ENCODE measurements at places on chromosomes 4 and X.

- DNase-seq = no peak
Observed at GRCh38 chrX:133412665-133413064, 2.6 kb downstream of the GPC4 start.

DNA sequence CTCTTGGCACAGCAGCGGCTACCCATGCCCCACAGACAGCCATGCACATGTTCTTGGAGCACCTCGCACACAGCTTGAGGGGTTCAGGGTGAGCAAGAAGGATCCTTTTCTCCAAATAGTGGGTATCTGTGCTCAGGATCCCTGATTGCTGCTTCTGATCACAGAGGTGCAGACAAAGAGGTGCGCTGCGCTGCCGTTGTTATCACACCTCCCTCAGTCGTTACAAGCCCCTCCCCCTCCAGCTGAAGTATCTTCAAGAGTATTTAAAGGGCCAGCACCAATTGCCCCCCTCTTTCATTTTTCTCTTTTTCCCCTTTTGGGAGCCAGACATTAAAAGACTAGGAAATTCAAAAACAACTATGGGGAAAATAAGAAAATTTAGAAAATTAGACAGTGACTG lies 44.3 kb downstream of the NELFA start:
- DNase-seq = no peak

DNA sequence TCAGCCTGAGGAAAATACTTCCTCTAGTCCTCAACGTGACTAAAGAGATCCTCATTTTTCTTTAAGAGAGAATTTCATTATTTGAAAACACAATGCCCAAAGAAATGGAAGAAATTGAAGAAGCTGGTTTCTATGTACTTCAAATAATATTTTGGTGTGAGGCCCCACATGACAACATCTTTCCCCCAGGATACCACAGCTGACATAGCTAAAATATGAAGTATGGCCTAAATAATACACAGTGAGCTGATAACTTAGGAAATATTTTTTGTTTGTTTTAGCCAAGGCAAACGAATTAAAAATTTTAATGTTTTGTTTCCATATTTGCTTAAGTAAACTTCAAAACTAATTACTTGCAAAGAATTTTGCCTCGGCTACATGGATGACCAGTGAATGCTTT lies 149.2 kb downstream of the CBR4 start:
- DNase-seq = no peak

- DNase-seq = no peak
Observed at GRCh38 chrX:155068165-155068564, 2.8 kb downstream of the CMC4 start.

GRCh38 chr4:82710197-82710929 lies 88.2 kb downstream of the SCD5 start:
- no peak for DNase-seq

- DNase-seq = no peak
Observed at GRCh38 chr4:154562697-154563254, at the start of gene FGB. FGB (plus strand) TSS chr4:154563011; CDS start chr4:154563019, 8 bp downstream.

DNA sequence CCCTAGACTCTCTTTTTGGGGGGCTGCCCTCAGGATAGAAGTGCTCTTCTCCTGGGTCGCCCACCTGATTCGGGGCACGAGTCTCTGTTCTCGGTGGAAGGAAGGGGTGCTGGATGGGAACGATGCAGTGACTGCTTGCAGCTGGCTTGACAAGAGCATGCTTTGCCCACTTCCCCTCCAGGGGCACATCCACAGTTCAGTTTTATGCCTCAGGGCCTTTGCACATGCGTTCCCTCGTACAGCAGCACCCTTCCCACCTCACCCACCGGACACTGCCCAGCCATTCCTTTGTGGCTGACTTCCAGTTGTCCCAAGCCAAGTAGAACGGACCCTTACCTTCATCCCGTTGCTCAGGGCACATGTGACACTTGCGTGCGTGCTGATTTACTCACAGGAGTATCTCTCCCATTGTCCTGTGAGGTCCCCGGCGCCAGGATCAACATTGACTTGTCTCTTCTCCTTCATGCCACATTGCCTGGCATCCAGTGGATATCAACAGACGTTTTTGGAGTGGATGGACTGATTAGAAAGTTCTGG lies 60.0 kb downstream of the C4orf50 start:
- DNase-seq = no peak

DNA sequence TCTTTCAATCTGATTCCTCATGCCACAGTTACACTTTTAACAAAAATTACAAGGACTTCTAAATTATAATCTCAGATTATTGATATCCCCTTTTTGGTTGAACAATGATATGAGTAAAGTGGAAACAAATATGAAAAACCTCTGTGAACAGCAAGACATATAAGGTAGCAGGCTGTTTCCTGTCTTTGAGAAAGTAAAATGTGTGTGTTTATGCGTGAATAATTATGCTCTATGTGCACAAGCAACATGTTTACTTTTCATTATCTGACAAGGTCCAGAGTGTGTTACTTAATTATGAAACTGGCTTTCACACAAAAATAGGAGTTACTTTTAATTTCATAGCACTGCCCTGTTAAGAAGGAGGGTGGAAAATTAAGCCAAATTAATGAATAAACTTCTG lies 43.1 kb downstream of the DDIT4L start:
- no peak for DNase-seq

- DNase-seq = no peak
Observed at GRCh38 chr4:121227341-121227792, 63.2 kb upstream of the TNIP3 start.

GRCh38 chr4:11768251-11768972 lies 339.7 kb upstream of the HS3ST1 start:
- no peak for DNase-seq

DNA sequence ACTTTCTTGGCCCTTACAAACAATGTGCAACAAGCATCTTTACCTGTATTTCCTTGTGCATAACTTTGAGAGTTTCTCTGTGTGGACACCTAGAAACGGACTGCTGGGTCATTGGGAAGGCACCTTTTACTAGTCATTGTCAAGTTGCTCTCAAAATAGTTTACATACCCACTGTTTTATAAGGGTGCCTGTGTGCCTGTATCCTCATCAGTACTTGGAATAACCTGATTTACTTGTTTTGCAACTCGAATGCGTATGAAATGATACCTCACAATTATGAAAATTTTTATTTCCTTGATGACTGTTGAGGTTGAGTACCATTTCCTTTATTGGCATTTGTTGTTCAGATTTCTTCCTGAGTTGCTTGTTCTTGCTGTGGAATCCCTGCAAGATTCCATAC lies 150.8 kb downstream of the STIM2 start:
- no peak for DNase-seq

DNA sequence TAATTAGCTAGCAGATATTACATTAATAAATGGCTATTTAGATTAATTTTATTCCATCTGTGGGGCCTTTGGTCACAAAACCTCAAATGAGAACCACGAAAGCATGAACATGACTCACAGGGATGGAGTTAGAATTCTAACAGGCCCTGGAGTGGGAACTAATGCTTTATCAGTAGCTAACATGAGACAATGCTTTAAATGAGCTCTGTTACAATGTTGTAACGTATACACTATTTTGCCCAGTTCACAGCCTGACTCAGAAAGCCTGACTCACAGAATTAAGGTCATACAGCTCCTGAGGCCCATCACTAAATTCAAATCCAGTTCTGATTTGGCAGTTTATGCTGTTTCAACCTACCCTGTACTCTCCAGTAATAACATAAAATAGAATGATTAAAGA lies 23.2 kb downstream of the VEGFC start:
- DNase-seq = no peak

- DNase-seq = no peak
Observed at GRCh38 chrX:8125566-8125965, 45.5 kb downstream of the VCX2 start.

DNA sequence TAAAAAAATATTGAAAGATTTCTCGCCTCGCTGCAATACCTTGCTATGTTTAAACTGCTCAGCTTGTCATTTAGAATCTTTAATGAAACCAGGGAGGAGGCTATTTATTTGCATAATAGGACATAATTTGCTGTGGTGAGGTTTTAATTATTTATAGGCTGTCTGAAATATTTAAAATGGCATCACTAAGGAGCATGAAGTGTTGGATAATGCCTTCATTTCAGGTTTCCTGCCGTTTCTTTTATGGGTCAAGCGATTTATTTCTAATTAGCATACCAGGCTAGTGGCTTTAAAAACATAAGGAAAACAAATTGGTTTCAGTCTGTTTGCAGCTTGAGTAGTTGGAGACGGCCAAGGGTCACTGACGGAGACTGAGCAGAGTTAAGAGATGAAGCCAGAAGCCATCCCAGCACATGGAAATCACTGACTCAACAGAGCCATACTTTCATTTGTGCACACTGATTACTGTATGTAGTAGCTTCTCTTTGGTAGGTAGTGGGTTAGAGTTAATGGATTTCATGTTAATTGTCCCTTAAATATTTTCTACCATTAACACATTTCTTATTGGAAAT lies 1962.4 kb upstream of the TENM3 start:
- DNase-seq = no peak

GRCh38 chrX:13151828-13152517 lies 107.6 kb upstream of the FAM9C start:
- DNase-seq = no peak

GRCh38 chrX:88613338-88613737 lies 133.7 kb upstream of the CPXCR1 start:
- DNase-seq = no peak

GRCh38 chr4:48311896-48312295 lies 29.4 kb upstream of the SLAIN2 start:
- DNase-seq = no peak

- no peak for DNase-seq
Observed at GRCh38 chr4:82901183-82901718, 716 bp downstream of the THAP9 start.

DNA sequence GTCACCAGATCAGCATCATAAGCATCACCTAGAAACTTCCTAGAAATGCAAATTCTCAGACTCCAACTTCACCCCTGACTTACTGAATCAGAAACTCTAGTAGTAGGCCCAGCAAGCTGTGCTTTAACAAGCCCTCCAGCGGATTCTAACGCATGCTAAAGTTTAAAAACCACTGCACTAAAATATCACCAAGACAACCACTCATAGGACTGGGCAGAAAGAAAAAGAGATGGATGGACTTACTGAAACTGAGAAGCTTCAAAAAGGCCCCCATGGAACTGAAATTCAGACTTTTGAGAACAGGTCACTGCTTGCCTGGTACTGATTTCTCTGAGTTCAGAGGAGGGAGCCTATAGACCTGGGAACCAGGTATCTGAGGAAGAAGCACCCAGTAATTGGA lies 40.1 kb downstream of the FAM241A start:
- DNase-seq = no peak

DNA sequence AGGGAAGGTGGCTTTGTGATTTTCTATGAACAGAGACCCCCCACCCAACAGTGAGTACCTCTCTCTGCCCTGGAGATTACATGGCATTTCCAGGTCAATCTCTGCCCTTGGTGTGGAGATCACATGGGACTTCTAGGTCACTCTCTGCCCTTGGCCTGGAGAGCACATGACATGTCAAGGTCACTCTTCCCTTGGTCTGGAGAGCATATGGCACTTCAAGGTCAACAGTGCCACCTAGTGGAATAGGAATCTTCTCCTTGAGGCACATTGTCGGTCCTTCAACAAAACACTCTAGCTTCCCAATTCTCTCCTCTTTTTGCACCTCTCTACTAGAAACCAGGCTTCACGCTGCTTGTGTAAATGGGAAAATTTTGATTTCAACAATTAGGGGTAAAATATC lies 66.2 kb upstream of the TACR3 start:
- DNase-seq = no peak
